PC-3 (cell line): ENCODE measurements at places on chromosomes 5 and 9. TPM values are rescaled to one million over a fixed set of nuclear protein-coding genes. Genes with fewer than 3 reads are reported as not detected.
A peak's percentile ranks its signal among the peaks of the same experiment; 100 is the strongest.

IRX1 gene
- total RNA-seq = not detected in 2 replicates

NTRK2 gene
- not detected in 2 replicates for total RNA-seq

GRCh38 chr9:136107155-136107952 is 11.3 kb downstream of the TMEM250 start:
- H3K4me3 ChIP-seq = no peak overlapping the region
- no peaks in the 10 kb centered on the region for H3K36me3 ChIP-seq
- no peaks in the 10 kb centered on the region for H3K27me3 ChIP-seq
- no peak overlapping the region for H3K27ac ChIP-seq

GRCh38 chr5:139911425-139912120 is 116.0 kb downstream of the PSD2 start:
- H3K27ac ChIP-seq = no peak overlapping the region
- no peaks in the 10 kb centered on the region for H3K36me3 ChIP-seq
- no peak overlapping the region for H3K4me3 ChIP-seq

FOXD4L4 gene
- not detected in 2 replicates for total RNA-seq

GRCh38 chr5:178391480-178391879 is 158.9 kb upstream of the PHYKPL start:
- H3K27me3 ChIP-seq = peaks cover 60% of the 10 kb centered on the region
- H3K4me1 ChIP-seq = no peaks in the 10 kb centered on the region
- no peak for DNase-seq
- H3K4me3 ChIP-seq = no peak overlapping the region
- H3K36me3 ChIP-seq = no peaks in the 10 kb centered on the region

DNA sequence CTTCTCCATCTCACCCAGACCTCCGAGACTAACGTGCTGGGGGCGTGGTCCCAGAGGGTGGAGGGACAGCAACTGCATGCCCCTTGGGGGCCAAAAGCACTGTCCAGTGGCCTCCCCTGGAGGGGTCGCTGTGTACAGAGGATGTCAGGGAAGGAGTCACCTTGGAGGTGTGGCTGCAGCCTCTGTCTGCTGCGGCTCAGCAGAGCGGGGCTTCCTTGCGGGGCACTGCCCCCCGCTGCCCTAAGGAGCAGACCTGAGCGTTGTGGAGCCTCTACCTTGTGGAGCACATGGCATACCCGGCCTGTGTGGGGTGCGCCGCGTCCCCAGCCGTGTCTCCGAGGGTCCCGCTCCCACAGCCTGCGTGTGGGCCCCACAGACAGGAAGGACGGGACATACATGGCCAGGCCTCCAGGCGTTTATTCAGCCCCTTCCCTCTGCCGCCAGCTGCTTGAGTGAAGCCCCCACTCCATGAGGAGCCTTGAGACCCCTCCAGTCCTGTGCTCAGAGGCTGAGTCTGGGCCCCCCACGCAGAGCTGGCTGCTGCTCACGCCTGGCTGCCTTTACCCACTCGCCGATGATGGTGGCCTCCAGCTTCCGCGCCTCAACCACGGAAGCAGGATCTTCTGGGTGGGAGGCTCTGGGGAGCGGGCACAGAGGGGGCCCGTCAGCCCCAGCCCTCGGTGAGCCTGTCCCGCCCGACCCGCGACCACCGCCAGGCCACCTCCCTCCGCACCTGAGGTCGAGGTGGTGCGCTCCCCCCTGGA is 4.2 kb downstream of the DPP7 start:
- H3K27ac ChIP-seq = no peak overlapping the region
- no peak overlapping the region for H3K4me3 ChIP-seq
- H3K4me1 ChIP-seq = 0 out of 2 replicates have a peak, but pooled peaks cover 5% of the 10 kb centered on the region
- DNase-seq = no peak
- H3K36me3 ChIP-seq = no peaks in the 10 kb centered on the region
- no peaks in the 10 kb centered on the region for H3K27me3 ChIP-seq

GRCh38 chr5:35651002-35651756 is 33.5 kb downstream of the SPEF2 start:
- H3K4me1 ChIP-seq = no peaks in the 10 kb centered on the region
- no peaks in the 10 kb centered on the region for H3K36me3 ChIP-seq
- H3K4me3 ChIP-seq = no peak overlapping the region
- H3K27me3 ChIP-seq = no peaks in the 10 kb centered on the region
- peak; percentile 82 for DNase-seq

DNA sequence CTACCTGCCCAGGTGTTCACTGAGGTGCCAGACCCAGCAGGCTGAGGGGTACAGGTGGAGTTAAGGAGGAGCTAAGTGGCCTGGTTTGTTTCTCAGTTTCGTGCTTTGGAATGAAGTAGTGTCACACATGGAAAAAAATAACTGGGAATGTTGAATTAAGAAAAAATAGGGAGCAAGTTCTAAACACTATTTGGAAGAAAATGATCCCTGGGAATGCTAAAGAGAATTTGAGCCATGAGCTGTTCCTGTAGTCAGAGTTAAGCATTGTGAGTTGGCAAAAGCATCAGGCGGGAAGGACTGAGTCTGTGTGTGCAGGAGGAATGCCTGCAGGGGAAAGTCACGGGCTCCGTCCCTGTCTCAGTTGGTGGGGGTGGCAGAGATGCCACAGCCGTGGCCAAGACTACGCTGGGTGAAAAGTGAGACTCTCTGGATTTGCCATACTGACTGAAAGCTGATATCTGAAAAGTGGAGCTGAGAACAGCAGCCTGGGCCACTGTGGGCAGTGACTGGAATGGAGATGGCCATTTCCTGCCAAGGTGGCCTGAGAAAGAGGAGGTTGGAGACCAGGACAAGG is 37.0 kb downstream of the SYK start:
- no peak overlapping the region for H3K4me3 ChIP-seq
- no peaks in the 10 kb centered on the region for H3K36me3 ChIP-seq
- DNase-seq = no peak
- no peaks in the 10 kb centered on the region for H3K27me3 ChIP-seq
- H3K4me1 ChIP-seq = no peaks in the 10 kb centered on the region; the same call in 1 of the 2 replicates

DNA sequence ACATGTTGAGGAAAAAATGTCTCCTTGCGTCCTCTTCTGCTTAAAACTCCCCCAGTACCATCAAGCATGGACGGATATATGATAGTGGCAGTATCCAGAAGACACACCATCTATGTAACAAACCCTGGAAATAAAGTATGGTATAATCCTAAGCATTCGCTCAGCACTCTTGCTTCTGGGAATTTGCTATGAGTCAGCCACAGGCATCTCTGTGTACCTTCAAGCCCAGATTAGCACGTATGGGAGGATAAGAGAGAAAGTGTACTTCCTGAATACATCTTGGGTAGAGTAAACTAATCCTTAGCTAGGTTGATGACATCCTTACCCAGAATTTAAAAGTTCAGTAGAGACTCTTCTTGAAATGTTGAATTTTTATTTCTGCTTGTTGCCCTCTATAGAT is 71.2 kb downstream of the GHR start:
- H3K36me3 ChIP-seq = no peaks in the 10 kb centered on the region
- H3K27ac ChIP-seq = no peak overlapping the region
- peaks cover 6% of the 10 kb centered on the region; the same call in 1 of the 2 replicates for H3K4me1 ChIP-seq
- peak; percentile 64 for DNase-seq
- H3K4me3 ChIP-seq = no peak overlapping the region

DNA sequence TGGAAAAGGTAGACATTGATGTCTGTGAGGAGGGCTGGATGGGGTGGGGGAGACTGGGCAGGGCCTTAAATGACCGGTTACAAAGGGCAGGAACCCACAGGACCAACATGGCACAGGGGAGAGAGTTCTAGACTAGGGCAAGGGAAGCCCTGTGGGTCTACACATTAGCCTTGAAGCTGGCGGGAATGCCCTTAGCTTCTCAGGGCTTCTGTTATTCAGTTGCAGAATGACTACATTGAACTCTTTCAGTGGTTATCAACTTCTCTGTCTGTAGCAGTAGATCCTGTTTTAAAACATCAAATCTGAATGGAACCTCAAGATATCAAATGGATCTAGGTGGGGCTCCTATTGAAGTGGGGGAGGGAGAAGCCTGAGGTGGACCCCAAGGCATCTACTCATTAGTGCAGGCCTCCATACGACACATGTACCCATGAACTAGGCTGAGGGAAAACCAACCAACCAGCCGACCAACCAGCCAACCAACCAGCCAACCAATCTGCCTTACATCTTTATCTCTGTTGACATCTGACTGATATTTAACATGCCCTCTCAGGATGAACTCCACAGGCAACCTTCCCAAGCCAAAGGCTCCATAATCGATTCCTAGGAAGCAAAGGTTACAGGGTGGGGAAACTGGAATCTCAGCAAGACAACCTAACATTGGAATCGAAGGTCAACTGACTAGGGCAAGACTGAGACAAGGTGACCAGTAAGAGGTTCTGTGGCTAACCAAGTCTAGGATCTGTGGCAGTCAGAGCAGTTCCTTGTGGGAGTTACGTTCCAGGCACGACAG is 48.3 kb downstream of the DAP start:
- DNase-seq = no peak
- no peak overlapping the region for H3K4me3 ChIP-seq
- H3K27me3 ChIP-seq = no peaks in the 10 kb centered on the region
- H3K4me1 ChIP-seq = peaks cover 23% of the 10 kb centered on the region
- peaks cover 90% of the 10 kb centered on the region for H3K36me3 ChIP-seq

DNA sequence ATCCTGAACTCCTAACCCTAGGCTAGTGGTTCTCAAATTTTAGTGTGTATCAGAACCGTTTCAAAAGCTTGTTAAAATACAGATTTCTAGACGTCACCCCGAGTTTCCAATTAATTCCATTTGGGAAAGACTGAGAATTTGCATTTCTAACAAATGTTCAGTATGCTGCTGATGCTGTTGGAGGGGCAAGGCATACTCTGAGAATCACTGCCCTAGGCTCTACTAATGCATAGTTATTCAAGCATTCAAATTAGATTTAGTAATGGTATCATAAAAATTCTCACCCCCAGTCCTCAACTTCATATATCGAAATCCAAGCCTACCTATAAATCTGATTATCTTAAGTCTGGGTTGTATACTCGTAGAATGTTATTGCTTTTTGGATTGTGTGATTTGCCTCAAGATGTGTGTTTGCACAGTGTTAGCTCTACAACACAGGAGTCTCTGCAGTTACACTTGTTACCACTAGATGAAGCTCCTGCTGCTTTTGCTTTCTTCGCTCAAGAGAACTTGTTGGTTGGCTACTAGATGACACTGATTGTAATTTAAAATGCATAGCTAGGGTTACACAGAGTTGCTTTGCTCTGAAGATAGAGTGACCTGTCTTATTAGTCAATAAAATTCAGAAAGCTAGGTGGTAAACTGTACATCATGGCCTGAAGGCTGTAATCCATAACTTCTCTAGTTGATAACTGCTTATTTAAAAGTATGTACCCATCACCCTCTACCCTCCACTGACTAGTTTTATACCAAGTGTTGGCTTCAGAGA is 7.5 kb upstream of the ERAP2 start:
- H3K27me3 ChIP-seq = no peaks in the 10 kb centered on the region
- H3K4me1 ChIP-seq = peaks cover 7% of the 10 kb centered on the region; the same call in 1 of the 2 replicates
- H3K27ac ChIP-seq = no peak overlapping the region
- no peaks in the 10 kb centered on the region for H3K36me3 ChIP-seq
- H3K4me3 ChIP-seq = no peak overlapping the region
- peak; percentile 76 for DNase-seq

GRCh38 chr5:138000102-138000723 is 32.7 kb downstream of the FAM13B start:
- H3K4me1 ChIP-seq = peaks cover 14% of the 10 kb centered on the region; the same call in 1 of the 2 replicates
- DNase-seq = peak; percentile 5
- no peaks in the 10 kb centered on the region for H3K27me3 ChIP-seq

LCP2 gene
- total RNA-seq = not detected in 2 replicates

- no peak overlapping the region for H3K4me3 ChIP-seq
- H3K27me3 ChIP-seq = no peaks in the 10 kb centered on the region
These were observed 283.9 kb upstream of the ADAMTSL1 start for GRCh38 chr9:18189871-18190670.

DNA sequence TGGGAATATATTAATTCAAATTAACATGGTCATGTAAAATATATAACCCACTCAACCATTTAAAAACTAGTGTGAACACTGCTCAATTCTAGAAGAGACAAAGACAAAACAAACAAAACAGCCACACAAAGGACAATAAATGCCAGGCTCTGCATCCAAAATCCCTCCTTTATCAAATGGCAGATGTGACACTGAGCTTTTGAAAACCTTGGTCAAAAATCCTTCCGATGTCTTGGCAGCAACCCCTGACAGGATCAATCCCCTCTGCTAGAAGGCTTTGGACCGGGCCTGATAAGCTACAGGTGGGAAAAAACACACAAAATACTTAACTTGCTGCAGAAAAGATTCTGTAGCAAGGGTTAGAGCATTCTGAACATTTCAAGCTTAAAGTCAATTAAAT is 61.5 kb downstream of the ZFR start:
- H3K36me3 ChIP-seq = peaks cover 64% of the 10 kb centered on the region
- no peak overlapping the region for H3K27ac ChIP-seq
- H3K4me1 ChIP-seq = no peaks in the 10 kb centered on the region
- H3K27me3 ChIP-seq = no peaks in the 10 kb centered on the region

DNA sequence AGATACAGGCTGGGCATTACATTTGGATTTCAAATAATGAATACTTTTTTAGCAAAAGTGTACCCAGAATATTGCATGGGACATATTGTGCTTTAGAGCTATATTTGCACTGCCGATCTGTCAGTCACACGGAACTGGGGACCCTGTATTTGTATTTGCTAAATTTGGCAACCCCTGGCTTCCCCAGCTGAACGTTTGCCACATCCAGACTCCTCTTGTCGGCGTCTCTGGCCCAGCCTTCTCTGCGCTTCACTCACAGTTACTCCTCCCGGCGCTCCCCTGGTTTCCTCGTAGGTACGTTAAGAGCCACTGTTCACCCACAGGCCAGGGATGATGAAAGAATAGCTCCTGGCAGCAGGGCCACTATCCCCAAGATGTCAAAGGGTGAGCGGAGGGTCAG is 58.7 kb downstream of the NSUN2 start:
- H3K27me3 ChIP-seq = peaks cover 36% of the 10 kb centered on the region
- DNase-seq = no peak
- no peak overlapping the region for H3K27ac ChIP-seq
- H3K4me1 ChIP-seq = no peaks in the 10 kb centered on the region
- no peak overlapping the region for H3K4me3 ChIP-seq
- no peaks in the 10 kb centered on the region for H3K36me3 ChIP-seq

SIGMAR1 gene
- 96.7 and 97.8 TPM in 2 replicates for total RNA-seq

WNT8A gene
- total RNA-seq = not detected in 2 replicates

- no peak for DNase-seq
- no peaks in the 10 kb centered on the region for H3K4me1 ChIP-seq
- no peak overlapping the region for H3K27ac ChIP-seq
- H3K4me3 ChIP-seq = no peak overlapping the region
These were observed 21.8 kb downstream of the SLIT3 start for GRCh38 chr5:169279125-169279524.

NACC2 gene
- 12.3 and 16.5 TPM in 2 replicates for total RNA-seq
